ENCODE measurements at places on chromosomes 1 and 21. TPM values are rescaled to one million over a fixed set of nuclear protein-coding genes. Genes with fewer than 3 reads are reported as not detected.

- no peaks in the 10 kb centered on the region for H3K4me1 ChIP-seq
- H3K4me3 ChIP-seq, result no peak overlapping the region
- H3K27ac ChIP-seq, result no peak overlapping the region
- no peak for DNase-seq
- H3K27me3 ChIP-seq, result peaks cover 40% of the 10 kb centered on the region
- no peaks in the 10 kb centered on the region for H3K36me3 ChIP-seq
Observed at GRCh38 chr1:33712186-33712585, 151.7 kb upstream of the HMGB4 start.

DNA sequence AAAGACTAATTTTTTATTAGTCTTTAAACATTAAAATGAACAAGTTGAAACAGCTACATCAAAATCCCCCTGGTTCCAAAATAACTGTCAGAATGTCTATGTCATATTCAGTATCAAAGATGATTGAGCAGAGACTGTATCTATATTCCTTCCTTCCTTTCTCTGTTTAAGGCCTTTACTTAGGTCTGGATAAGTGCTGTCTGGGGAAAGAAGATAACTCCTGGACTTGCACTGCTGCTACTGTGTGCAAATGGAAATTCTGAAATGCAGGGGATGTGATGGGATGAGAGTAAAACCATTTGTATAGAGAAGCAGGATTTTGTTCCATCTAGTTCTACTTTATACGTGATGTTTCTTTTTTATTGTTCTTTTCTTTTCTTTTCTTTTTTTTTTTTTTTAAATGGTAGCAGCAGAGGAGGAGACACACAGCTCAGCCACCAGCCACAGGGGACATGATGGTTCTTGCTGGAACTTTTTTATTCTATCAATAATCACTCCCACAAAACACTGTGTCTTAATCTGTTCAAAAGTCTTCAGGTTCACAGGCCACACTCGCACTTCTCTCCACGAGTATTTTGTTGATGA is 33.6 kb upstream of the FOXE3 start:
- DNase-seq, result no peak
- H3K27ac ChIP-seq, result no peak overlapping the region
- H3K36me3 ChIP-seq, result peaks cover 46% of the 10 kb centered on the region
- peaks cover 4% of the 10 kb centered on the region for H3K27me3 ChIP-seq
- no peaks in the 10 kb centered on the region for H3K4me1 ChIP-seq
- H3K4me3 ChIP-seq, result no peak overlapping the region

GRCh38 chr1:207691841-207692240 is 46.9 kb downstream of the CR1L start:
- H3K27me3 ChIP-seq, result no peaks in the 10 kb centered on the region
- H3K27ac ChIP-seq, result no peak overlapping the region
- H3K4me1 ChIP-seq, result no peaks in the 10 kb centered on the region
- no peaks in the 10 kb centered on the region for H3K36me3 ChIP-seq
- no peak for DNase-seq
- H3K4me3 ChIP-seq, result no peak overlapping the region

MRPL37 gene
- total RNA-seq, result 94.2 TPM

BNIPL gene
- 1.2 TPM for total RNA-seq
